Fibroblast of pulmonary artery (primary cell): ENCODE measurements at places on chromosomes 2 and 18.
A peak's percentile ranks its signal among the peaks of the same experiment; 100 is the strongest.

DNA sequence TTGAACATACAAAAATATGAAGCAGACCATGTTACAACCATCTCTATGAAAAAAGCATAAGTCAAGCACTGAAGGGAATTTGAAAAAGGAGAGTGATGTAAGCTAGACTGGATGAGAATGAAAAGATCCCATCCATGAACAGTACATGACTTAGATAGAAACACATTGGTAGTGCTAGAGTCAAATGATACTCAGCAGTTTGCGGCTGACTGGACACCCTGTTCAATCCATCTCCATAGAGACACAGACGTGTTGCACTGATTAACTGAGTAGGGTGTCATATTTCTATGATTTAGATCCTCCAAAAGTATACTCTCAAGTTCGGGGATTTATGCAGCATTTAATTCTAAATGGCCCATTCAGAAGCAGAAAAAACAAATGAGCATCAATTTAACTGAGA is 674.3 kb upstream of the NRXN1 start:
- no peak for DNase-seq

DNA sequence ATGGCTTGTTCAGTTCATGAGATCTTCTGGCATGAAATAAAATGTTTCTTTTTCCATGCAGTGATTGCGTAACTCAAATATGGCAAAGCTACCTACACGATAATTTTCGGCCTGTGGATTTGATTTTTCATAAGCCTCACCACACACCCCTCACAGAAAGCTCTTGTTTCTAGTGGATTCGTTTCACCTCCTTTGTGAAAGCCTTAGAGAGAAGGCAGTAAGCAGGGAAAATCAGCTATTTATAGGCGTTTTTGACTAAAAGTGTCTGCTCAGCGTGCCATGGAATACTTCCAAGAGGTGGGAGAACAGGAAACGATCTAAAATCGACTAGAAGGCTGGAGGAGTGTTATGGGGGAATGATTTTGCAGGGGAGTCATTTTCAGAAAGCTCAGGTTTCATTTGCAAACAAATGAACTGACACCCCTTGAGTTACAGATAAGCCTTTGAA is 417.9 kb downstream of the TGIF1 start:
- DNase-seq: peak; percentile 43

GRCh38 chr18:76979111-76979751 is 153.4 kb downstream of the MBP start:
- DNase-seq: no peak

- DNase-seq: no peak
These were observed 78.0 kb upstream of the SERTAD2 start for GRCh38 chr2:64731746-64732145.

GRCh38 chr2:188977317-188977716 is 3.1 kb downstream of the COL3A1 start:
- DNase-seq: no peak

DNA sequence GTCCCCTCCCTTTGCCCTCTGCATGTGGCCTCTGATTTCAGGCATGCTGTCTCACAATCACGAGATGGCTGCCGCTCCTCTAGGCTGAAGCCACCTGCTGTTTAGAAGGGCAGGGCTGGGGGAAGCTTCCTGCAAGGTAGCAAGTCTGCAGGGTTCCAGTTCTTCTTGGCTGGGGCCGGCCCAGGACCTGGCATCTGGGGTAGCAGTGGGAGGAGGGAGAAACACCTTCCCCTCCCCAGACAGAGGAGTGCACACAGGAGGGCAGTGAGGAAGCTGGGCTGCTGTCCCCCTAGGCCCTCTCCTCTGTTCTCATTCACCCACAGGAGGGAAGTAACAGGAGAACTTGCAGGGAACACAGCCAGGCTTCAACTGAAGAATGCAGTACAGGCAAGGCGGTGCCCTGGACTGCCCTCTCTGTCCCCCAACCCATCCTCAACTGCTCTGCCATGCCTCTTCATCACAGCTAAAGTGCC is 345.9 kb upstream of the HS6ST1 start:
- DNase-seq: no peak

DNA sequence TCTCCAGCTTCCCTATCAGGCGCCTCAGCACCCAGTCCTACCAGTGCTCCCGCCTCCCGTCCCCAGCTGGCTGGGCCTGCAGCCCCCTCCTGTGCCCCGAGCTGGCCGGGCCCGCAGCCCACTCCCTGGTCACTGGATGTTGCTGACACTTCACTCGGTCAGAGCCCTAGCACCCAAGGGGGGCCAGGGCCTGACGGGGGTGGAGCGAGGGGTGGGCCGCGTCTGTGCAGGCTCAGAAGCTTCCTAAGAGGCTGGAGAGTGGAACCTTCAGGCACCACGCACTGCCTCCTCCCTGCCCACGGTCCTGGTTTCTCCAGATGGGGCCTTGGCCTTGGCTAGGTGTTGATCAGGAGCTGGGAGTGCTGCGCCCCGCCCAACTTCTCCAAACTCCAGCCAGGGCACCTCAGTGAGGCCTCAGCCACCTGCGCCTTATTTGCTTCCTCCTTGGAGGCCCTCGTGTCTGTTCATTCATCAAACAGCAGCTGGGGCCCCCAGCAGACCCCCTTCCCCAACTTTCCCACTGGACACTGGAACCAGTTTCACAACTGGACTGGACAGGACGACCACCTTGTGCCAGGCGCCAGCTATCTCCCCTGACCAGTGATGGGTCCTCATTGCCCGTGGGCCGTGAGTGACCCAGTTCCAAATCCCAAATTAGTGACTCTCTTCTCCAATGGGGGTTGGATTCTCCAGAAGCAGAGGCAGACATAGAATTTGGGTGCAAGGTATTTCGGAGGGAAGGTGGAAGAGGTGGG is 16.7 kb downstream of the CAPN10 start:
- DNase-seq: no peak

DNA sequence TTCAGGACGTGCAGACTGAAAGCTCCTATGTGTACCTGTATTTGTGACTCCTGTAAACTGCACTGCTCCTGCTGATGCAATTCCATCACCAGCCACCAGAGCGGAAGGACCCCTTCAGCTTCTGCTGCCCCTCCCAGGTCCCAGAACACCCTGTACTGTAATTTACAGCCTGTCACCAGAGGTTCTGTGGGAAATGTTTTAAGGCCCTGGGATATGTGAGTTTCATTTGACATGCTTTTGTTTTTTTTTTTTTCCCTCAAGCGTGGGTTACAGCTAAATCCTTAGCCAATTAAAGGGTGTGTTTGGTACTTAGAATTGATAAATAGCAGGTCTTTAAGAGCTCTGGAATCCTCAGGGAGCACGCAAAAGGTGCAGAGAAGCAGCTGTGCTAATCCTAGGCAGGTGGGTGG is 79.4 kb downstream of the KCTD1 start:
- DNase-seq: no peak

DNA sequence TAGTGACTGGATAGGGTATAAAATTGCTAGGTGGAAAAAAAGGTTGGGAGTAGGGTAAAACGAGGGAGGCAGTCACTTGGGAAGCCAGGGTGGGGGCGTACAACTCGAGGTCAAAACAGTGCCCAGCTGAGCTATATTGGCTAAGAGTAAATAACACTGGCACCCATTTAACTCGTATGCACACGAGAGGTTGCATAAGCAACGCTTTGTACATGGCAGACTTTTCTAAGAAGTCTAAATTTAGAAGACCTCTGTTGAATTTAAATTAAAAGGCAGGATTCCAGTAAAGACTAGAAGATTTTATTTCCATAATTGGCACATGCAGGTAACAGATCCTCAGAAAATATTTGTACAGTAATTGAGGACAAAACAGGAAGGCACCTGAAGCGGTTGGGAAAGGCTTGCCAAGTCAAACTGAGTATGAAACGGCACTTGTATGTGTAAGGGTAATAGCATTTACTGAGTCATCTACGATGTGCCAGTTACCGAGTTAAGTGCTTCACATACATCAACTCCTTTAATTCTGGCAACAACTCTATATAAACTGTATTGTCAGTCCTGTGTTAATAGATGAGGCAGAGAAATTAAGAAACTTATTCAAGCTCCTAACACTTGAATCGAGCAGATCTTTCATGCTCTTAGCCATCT is 1.4 kb upstream of the MALT1 start:
- DNase-seq: peak; percentile 17

DNA sequence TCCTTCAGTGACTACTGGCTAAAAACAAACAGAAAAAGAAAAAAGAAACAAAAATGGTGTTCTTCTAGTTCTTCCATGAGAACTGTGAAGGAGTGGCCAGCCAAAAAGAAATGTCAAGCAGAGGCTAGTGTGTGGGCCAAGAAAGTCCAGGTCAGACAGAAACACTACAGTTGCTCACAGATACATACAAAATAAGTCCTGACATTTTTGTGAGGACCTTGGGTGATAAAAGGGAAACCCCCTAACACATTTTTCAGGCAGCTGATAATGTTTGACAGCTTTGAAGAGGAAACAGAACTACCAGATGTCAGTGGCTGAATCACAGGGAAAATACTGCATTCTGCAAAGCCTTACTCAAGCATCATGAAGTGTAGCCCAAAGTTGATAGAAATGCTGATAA is 28.1 kb downstream of the ARHGAP25 start:
- peak; percentile 82 for DNase-seq

GRCh38 chr2:118145806-118146205 is 57.5 kb downstream of the INSIG2 start:
- DNase-seq: no peak

- no peak for DNase-seq
These were observed 140.2 kb downstream of the BCL11A start for GRCh38 chr2:60413069-60413813.

DNA sequence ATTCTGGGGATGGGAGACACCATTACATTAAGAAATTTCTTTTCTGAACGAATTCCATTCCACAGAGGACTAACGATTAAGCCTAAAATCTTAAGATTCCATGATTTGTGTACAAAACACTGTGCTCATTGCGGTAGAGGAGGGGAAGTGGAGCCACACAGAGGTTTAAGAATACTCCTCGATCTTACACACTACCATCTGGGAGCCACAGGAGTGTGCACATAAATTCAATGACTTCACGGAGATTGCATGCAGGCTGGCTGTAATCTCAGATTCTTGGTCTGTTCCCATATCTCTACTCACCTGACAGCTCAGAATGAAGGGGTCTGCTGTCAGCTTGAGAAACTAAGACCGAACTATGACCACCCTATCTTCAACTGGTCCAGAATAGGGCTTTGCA is 762 bp downstream of the VPS4B start:
- DNase-seq: peak; percentile 15

GRCh38 chr18:26771524-26771923 is 94.0 kb downstream of the AQP4 start:
- DNase-seq: peak; percentile 11

- DNase-seq: no peak
These were observed 16.3 kb downstream of the CABLES1 start for GRCh38 chr18:23151414-23152099.

DNA sequence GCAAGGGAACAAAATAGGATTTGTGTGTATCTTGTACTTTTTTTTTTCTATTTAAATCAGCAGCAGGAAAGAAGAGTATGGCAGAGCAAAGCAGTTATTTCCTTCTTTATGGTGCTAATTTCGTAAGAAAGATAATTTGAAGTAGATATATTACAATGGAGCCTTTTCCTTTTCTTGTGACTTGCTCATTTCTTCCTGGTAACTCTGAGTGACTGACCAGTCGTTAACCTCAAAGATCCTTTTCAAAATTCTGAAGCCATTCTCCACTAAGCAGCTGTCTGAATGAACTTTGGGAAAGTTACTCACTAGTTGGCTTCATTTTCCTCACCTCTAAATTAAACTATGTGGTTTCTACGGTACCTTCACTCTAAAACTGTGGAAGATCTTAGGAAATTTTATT is 24.6 kb downstream of the AFTPH start:
- no peak for DNase-seq
